ENCODE measurements at places on chromosomes 4 and X.

DNA sequence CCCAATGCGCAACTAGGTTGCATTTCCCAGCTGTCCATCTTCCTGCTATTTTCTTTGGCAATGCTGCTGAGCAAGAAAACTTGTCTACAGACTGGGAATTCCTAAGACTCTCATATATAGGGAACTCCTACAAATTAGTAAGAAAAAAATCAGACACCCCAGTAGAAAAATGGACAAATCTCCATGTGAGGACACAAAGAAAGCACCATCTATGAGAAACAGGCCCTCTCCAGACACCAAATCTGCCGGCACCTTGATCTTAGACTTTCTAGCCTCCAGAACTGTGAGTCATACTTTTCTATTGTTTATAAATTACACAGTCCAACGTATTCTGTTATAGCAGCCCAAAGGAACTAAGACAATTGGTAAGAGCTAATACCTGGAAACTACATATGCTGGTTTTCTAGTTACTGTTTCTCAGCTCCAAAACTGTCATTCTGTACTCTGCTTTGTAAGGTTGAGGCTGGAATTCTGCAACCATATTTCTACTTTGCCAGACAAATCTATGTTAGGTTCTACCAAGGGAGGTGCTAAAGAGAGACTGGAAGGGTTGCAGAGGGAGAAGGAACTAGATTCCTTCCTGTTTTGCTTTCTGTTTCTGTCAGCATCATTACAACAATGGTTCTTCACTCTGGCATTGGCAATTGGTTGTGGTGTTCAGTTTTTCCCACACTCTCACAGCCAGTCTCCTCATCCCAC lies 35.7 kb upstream of the FAM241A start:
- DNase-seq = peak; percentile 12

- no peak for DNase-seq
Measured at GRCh38 chr4:79685542-79685941, 277.5 kb upstream of the GK2 start.

- DNase-seq = peak; percentile 42
Measured at GRCh38 chr4:183098019-183098722, 886 bp upstream of the WWC2 start.

DNA sequence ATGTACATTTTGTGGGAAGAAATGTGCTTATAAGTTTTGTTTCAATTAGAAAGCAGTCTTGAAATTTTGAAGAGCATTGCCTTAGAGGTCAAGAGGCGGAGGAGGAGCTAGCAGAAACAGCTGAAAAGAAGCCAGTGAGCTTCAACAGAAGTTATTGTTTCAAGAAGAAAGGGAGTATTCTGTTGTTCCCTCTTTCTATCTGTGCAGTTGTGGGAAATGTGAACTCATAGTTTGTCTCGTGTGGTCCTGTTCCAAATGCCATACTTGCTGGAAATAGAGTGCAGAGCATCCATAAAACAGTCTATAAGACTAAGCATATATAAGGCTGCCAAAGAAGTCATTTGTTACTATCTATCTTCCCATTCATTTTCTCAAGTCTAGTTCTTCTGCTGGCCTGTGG lies 1015.7 kb downstream of the DMD start:
- no peak for DNase-seq

DNA sequence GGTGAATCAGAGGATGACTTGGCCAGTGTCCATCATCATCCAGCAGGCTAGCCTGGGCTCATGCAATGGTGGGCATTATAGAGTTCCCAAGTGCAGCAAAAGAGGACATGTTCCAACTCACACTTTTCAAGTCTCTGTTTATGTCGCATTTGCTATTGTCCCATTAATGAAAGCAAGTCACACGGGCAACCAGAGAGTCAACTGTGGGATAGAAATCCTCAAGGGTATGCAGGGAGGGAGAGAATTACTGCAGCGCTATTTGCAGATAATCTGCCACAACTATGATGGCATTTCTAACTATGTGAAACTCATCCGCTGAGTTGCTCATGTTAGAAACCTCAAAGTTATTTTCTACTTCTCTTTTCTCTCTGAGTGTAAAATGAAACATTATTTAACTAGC lies 78.5 kb upstream of the TAB3 start:
- DNase-seq = no peak

- DNase-seq = no peak
Measured at GRCh38 chr4:186051096-186051495, 17.9 kb upstream of the TLR3 start.

DNA sequence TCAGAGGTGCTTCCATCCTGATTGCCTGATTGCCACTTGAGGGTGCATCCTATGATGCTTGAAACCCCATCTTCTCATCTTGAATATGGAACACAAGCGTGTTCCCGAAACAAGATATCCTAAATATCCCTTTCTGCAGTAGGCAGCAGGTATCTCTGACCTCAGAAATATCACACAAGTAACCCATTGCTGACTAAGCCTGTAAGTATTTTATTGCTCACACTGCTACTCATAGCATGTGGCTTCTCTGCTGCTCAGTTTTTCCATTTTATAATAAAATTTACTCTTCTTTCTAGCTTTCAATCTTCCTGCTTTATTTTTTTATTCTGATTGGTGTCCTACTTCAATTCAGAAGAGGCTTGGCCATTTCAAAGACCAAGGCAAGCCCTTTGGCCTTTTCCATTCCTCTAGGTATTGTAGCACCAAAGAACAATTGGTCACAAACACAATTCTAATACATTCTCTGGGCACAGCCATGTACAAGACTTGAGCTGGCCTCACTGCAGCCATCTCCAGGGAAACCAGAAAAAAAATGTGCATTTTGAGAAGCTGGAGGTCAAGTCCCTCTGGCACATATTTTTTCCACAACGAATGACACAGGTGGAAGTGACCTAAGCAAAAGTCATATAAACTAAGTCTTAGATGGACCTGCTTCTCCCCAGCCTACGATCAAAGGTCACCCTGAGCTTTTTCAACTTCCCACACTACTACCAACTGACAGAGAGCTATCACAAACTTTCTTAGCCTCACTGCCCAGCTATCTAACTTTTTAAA lies 107.0 kb downstream of the OR13H1 start:
- no peak for DNase-seq

DNA sequence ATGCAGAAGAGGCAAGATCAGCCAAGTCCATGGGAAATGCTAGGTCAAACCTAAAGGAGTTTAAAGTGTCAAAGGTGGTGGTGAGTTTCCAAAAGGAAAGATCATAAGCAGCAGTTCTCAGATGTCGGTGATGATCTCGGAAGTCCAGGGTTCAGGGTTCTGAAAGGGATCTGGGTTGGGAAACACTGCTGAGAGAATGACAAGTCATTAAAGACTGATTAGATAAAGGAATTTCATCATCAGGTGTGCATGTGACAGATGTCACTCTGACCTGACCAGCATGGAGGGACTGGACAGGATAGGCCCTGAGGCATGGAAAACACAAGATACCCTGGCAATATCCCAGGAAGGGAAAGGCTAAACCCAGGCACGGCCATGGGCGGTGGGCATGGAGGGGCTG lies 195.7 kb upstream of the TBL1X start:
- no peak for DNase-seq

- no peak for DNase-seq
Measured at GRCh38 chr4:100190643-100191600, 654 bp upstream of the DDIT4L start.

GRCh38 chrX:77440330-77440729 lies 6.9 kb upstream of the FGF16 start:
- no peak for DNase-seq

GRCh38 chr4:147880511-147880910 lies 148.6 kb downstream of the ARHGAP10 start:
- no peak for DNase-seq

- no peak for DNase-seq
Measured at GRCh38 chr4:121950680-121951520, 960 bp downstream of the TRPC3 start.

GRCh38 chr4:102525097-102525496 lies 23.9 kb downstream of the NFKB1 start:
- no peak for DNase-seq

GRCh38 chr4:140243278-140243753 lies 89.3 kb upstream of the MAML3 start:
- no peak for DNase-seq

DNA sequence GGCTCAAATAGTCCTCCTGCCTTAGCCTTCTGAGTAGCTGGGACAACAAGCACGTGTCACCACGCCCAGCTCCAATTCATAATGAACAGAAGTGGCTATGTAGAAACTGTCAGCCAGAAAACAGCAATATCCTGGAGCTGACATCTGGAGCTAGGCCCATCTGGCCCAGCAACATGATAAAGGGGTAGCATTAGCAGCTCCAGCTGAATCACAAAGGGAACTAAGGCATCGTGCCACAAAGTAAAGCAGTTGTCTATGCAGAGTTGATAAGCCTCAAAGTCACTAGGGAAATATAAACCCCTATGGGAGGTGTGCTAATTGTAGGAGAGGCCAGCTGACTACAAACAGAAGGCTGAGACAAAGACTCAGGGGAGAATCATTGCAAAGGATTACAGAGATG lies 270.5 kb upstream of the GPC4 start:
- no peak for DNase-seq

- no peak for DNase-seq
Measured at GRCh38 chr4:108433832-108434231, 186.5 kb upstream of the RPL34 start.

GRCh38 chr4:26330186-26330787 lies 9.5 kb downstream of the RBPJ start:
- DNase-seq = peak; percentile 59

GRCh38 chr4:76851375-76851774 lies 46.6 kb downstream of the SOWAHB start:
- no peak for DNase-seq

- DNase-seq = peak; percentile 20
Measured at GRCh38 chr4:73599182-73599581, 21.1 kb downstream of the RASSF6 start.

DNA sequence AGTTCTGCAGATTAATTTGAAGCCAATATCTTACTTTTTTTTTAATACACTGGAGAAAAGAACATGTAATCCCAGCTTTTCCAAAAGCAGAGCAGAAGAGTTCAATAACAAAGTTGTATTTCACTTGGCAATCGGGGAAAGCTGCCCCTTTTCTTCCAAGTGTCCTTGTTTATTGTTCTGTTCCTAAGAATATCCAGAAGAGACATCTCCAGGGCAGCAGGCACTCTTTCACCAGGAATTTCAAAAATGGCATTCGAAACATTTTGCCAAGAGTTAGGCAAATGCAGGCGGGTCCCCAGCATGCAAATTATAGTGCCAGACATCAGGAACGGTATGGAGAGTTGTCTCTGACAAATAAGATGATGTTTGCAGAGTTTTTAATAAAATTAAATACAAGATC lies 494.5 kb downstream of the BCOR start:
- no peak for DNase-seq

- DNase-seq = peak; percentile 64
Measured at GRCh38 chrX:12901486-12901885, 4.9 kb upstream of the TLR8 start.

- DNase-seq = no peak
Measured at GRCh38 chrX:104270212-104270611, 15.5 kb upstream of the ESX1 start.

GRCh38 chr4:134727696-134728095 lies 526.1 kb upstream of the PABPC4L start:
- no peak for DNase-seq

GRCh38 chrX:150587585-150588503 lies 19.4 kb downstream of the MTM1 start:
- no peak for DNase-seq

- DNase-seq = no peak
Measured at GRCh38 chrX:126170720-126171119, 4.6 kb upstream of the DCAF12L2 start.

GRCh38 chr4:184267673-184268583 lies 50.3 kb upstream of the ENPP6 start:
- DNase-seq = peak; percentile 77

DNA sequence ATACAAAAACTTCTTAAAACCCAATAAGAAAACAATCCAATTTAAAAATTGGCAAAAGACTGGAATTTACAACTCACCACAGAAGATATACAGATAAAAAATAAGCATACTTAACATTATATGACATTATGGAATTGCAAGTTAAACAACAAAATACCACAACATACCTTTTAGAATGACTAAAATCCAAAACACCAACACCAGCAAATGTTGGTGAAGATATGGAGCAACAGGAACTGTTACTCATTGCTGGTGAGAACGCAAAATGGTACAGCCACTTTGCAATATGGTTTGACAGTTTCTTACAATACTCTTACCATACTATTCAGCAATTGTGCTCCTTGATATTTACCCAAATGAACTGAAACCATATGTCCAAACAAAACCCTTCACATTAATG lies 112.4 kb downstream of the ADGRL3 start:
- no peak for DNase-seq

DNA sequence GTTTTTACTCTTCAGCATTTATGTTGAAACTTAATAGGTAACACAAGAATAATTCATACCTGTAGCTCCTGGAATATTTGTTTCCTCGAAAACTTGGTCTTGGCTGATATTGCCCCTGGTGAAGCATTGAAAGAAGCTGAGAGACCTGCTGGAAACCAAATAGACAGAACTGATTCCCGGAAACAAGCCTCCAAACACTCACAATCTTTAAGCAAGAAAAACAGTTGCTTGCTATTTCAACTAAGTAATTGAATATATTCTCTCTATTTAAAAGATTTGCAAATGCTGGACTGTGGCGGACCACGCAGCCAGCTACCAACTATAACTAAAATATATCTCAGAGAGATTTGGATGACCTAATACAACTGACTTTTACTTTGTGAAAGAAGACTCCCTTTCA lies 3.6 kb downstream of the PCDH18 start:
- DNase-seq = no peak

DNA sequence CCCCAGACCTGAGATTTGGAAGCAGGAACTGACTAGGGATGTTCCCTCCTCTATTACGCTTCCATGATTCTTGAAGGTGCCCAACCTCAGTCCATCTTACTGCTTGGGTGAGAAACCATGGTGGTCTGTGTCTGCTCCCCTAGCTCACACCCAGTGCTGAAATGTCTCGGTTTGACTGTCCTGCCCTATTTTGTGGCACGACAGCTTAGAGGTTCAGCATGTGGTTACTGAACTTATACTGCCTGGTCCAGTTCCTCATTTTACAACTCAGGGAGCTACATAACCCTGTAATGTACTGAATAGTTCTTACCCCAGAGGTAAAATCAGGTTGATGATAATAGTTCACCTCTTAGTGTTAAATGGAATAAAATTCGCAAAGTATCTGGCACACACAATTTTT lies 203.1 kb downstream of the RBM46 start:
- DNase-seq = no peak

DNA sequence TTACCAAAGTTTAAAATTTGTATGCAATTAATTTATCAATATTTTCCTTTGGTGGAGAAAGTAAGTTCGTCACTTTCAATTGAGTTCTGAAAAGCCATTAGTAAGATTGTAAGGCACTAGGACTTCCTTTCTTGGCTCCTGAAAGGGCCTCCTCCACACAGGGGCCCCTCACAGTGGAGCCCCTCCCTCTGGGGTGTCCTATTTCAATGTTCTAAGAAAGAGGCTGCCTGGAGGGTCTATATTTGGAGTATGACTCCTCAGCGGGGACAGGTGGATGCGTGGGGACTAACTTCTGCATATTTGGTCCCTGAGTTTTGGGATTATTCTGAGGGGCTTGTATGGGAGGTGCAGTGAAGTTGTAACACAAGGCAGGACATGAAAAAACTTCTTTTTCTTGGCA lies 1.6 kb upstream of the ARMCX4 start:
- no peak for DNase-seq
